CD8-positive, alpha-beta memory T cell (primary cell): ENCODE measurements at places on chromosomes 3 and 15.
A peak's percentile ranks its signal among the peaks of the same experiment; 100 is the strongest.

DNA sequence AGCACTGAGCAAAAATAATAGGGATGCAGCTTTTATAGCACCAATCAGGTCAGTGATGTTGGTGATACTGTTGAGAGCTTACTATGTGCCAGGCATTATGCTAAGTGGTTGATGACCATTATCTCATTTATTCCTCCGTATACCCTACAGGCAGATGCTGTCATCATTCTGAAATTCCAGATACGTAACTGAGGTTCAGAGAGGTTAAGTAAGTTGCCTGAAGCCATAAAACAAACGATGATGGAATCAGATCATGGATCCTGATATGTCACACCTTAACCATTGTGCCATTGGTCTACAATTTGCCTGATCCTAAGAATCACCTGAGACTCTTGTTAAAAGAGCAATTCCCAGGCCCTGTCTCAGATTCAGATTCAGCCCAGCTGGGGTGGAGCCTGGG lies 49.5 kb downstream of the ST6GAL1 start:
- no peak for DNase-seq

DNA sequence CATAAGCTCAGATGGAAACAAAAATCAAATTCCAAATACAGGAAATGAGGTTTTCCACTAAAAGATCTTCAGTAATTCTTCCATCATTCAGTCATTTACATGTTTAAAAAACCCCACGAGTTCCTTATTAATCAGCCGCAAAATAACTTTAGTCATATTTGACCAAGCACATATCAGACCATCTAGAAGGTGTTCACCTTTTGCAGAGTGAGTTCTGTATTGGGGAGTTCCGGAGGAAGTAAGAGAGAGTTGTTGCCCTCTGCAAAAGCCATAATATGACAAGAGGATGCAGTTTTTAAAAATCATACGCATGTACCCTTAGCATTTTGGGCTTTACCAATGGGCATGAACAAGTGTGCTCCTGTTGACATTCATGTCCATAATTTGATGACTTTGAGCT lies 61.6 kb downstream of the CCR1 start:
- no peak for DNase-seq

GRCh38 chr15:53224371-53224770 lies 434.2 kb upstream of the ONECUT1 start:
- DNase-seq = no peak

GRCh38 chr3:36373666-36374065 lies 6.6 kb upstream of the STAC start:
- DNase-seq = no peak

DNA sequence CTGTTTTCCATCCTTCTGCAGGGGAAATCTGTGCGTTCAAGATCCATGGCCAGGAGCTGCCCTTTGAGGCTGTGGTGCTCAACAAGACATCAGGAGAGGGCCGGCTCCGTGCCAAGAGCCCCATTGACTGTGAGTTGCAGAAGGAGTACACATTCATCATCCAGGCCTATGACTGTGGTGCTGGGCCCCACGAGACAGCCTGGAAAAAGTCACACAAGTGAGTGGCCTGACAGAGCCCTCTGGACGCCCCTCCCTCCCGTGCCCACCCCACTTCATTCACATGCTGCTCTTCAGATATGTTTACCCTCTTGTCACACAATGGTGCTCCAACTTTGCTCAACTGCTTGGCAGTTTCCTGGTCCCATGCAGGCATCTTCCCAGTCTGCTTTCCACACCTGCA lies 274.3 kb upstream of the TRIM42 start:
- DNase-seq = no peak

DNA sequence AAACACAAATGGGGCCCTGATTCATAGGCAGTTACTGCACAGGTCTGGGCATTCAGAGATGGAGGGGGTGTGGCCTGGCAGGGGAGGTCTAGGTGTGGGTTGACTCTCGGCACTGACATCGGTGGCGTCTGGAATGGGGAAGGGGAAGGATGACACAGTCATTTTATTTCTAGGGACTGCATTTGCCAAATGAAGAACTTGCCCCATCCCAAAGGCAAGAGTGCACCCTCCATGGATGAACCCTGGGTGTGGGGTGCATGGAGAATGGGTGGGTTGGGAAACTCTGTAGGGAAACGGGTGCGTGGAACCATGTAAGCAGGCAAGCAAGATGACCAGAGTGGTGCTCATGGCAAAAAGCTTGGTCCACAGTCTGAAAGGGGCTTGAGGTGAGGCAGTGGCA lies 24.5 kb downstream of the SLC6A20 start:
- DNase-seq = no peak

- no peak for DNase-seq
These were observed 194.9 kb upstream of the KBTBD8 start for GRCh38 chr3:66803206-66803605.

DNA sequence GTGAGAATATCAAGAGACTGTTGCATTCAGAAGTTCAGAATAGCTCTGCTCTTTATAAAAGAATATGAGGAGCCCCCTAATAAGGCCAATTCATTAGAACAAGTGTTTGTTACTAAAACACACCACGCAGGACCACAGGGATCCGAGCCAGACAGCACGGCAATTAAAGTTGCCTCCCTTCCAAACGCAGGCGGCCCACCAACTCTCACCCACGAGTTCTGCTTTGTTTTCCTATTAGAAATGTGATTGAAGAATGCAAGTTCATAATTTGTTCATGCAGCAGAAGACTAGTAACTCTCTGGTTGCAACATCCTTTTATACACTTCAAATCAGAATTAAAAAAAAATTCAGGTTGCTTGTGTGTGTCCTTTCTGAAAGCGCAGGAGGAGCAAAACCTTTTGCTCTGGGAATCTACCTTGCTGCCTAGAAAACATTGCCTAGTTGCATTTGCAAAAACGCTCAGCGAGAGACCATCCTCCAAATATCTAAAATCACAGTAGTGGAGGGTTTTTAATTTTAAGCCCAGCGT lies 1044.1 kb upstream of the NR2F2 start:
- no peak for DNase-seq

DNA sequence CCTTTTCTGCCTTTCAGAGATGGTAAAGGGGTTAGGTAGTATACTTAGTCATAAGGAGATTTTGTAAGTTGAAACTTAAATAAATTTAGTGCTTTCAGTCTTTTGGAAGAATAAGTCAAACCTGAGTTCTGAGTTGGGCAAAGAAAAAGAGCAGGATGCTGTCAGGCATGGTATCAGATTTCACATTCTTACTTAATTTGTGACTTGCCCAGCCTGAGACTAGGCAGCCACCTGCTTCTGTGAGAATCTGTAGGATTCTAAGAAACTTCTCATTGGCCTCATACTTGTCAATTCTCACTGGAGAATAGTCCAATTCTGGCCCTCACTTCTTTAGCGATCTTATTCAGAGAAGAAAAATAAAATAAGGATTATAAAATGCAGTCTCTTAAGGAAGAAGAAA lies 577.5 kb downstream of the DIPK2A start:
- DNase-seq = no peak

DNA sequence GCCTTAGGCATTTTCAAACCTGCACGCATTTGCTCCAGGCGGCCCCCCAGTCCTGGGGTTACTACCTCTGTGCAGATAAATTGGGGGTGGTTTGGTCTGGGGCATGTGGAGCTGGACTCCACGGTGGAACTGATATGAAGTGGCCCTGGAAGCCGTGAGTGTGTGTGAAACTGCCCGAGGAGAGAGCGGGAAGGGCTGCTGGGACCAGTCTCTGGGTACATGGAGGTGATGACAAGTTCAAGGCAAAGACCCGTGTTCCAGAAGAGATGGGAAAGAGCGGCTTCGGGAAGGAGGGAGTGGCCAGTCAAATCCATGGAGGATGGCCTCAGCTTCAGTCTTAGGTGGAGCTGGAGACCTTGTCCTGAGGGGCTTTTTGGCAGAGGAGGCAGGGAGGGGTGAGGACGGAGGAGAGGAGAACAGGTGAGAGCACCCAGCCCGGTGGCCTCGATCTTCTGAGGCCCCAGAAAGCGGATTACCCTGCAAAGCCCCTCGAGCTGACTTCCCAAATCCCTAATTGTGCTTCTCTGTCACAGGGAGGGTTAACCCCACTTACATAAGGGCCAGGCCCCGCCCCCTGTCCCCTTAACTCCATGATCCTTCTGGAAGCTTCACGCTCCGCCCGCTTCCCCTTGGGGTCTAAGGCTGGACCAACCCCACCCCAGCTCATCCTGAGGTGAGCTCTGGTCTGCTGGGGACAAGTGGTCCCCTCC lies 1.9 kb upstream of the NR2E3 start:
- DNase-seq = no peak

GRCh38 chr3:69683082-69683806 lies 56.0 kb upstream of the MITF start:
- DNase-seq = no peak

DNA sequence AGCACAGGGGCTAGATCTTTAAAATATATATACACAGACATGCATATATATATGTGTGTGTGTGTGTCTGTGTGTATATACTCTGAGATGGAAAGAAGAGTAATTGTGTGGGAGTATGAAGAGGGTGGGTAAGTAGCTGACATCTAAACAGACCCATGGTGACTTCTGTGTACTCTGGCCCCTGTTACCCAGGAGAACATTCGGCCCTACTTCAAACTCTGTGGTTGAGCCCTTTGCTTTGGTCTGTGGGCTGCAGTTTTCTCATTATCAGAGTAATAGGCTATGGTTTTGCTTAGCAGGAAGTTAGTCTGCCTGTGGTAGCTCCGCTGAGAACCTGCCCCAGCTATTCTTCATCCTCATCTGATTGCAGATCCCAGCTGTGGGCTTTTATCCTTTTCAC lies 141.4 kb downstream of the RBPMS2 start:
- DNase-seq = peak; percentile 52

DNA sequence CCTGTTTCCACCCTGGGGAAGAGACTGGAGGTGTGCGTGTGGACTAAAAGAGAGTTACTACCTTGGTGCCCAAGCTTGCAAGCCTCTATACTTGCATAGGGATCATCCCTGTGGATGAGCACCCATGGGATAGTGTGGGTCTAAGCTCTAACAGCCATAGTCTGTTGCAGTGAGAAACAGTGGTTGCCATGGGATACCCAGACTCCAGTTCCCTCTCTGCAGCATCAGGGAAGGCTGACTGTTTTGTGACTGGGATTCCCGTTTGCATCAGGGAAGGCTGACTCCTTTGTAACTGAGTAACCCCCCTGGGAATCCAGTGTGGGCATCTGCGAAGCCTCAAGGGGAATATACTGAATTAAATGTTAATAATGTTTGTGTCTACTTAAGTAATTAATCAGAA lies 196.1 kb downstream of the ZNF621 start:
- DNase-seq = no peak

- no peak for DNase-seq
These were observed 334.8 kb downstream of the NAALADL2 start for GRCh38 chr3:175193815-175194518.

GRCh38 chr3:134754768-134755559 lies 40.1 kb upstream of the EPHB1 start:
- no peak for DNase-seq

- DNase-seq = no peak
These were observed 153.5 kb upstream of the COL8A1 start for GRCh38 chr3:99484871-99485270.

DNA sequence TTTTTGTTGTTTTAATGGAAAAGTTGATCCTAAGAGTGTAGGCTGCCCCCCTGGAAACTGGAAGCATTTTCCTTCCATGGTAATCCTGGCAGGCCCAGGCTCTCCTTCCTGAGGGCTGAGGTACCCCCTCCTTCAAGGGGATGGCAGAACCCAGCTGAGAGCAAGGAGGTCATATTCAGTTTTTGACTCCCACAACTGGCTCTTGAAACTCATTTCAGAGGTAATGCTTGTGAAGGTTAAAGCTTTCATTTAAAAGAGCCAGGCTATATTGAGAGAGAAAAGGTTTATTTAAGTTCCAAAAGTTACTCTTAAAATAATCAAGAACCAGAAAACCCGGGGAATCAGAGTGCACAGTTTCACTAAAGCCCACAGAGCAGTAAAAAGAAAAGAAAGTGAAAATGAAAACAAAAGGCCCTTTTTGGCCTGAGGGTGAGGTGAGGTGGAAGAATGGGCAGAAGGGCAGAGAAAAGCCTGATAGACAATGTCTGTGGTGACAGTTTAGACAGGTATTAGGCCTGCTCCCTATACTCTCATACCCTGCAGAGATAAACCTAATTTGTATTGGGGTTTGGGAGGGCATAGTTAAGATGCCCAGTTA lies 47.0 kb upstream of the RBP1 start:
- DNase-seq = no peak

GRCh38 chr15:65323071-65323511 lies 18.6 kb downstream of the RNU5B-1 start:
- no peak for DNase-seq

DNA sequence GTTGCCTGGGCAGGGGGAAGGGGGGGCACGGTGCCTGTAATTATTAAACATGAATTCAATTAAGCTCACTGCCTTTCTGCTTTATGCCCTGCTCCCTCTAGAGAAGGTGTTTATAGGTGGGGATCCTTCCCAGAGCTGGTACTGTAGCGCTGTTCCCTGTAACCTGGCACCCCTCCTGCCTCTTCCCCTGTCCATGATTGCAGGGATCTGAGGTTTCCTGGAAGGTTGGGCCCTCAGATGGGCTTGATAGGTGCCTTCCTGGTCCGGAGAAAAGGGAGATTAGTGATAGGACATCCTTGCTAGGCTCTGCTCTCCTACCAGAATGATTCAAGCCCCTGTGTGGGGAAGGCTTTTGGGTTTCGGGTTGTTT lies 2.1 kb upstream of the FAM131A start:
- no peak for DNase-seq

DNA sequence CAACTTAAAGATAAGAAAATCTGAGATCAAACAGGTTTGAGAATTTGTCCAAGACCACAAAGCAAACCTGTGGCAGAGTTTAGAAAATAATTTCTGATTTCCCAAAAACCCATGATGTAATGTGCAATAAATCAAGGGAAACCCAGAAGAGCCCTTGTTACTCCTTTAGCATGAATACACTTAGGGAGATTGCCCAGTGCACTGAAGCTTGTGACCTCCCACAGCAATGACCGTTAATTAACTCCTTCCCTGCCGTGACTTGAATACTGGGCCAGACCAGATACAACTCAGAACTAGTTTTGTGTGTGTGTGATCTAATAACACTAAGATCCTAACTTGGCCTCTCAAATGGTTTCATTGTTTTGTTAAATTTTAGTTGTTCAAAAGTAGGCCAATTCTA lies 2.5 kb downstream of the PRKAR2A start:
- DNase-seq = no peak

DNA sequence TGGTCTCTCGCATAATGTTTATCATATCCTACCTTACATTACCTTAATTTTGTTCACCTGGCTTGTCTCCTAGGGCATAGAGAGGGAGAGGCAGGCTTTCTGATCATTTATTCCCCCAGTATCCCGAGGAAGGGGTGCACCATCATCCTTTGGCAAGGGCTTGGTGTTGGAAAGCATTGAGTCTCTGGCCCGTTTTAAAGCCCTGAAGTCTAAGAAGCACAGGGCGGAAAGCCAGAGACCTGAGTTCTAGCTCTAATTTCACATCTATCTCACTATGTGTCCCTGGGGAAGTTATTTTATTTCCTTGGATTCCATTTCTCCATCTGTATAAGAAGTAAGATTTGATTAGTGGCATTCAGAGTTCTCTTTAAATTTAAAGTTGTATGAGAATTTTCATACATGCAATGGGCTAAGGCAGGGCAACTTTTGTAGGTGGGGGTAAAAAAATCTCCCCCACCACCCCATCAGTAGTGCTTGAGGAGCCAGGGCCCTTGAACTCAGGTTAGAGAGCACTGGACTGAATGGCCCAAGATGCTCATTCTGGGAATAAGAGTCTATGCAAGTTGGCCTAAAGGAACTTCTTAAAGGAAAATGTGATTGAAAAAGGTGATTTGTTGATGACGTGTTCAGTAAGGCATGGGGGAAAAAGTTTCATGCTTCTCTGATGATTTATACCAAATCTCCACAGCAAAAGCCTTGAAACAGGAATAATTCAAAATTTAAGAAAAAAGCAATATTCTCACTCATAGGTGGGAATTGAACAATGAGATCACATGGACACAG lies 10.1 kb downstream of the TMC3 start:
- DNase-seq = no peak

- DNase-seq = no peak
These were observed 171.8 kb downstream of the EPHA6 start for GRCh38 chr3:96986241-96986640.
